ENCODE measurements at places on chromosomes 1 and 21.

GRCh38 chr1:29706936-29707335 lies 470.6 kb downstream of the PTPRU start:
- peak; percentile 28 for DNase-seq

GRCh38 chr21:31136891-31137290 lies 98.6 kb upstream of the KRTAP19-8 start:
- DNase-seq: peak; percentile 65

GRCh38 chr21:37348664-37349063 lies 17.9 kb upstream of the DYRK1A start:
- peak; percentile 36 for DNase-seq

DNA sequence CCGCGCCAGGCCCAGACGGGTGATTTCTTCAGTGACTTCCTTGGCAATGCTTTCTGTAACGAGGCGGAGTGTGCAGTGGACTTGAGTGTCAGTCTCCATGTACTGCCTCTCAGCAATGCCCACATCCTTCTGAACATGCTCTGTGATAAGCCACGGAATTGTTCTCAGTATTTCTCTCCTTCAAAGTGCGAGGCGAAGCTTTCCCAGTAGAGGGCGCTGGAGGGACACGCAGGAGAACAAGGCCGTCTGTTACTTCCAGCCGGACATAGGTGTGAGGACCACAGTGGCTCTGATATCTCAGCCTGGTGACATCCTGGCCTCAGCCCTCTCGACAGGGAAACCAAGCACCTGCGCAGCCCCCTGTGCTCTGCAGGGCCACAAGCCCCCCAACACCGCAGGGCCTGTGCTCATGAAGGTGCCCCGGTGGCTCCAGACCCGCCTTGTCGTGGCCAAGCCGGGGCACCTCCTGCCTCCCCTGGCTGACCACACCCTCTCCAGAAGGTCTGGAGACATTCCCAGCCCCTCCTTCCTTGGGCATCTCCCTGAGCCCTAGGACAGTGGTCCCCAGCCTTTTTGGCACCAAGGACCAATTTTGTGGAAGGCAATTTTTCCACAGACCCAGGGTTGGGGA lies 46.1 kb upstream of the BACE2 start:
- peak; percentile 46 for DNase-seq

- no peak for DNase-seq
Observed at GRCh38 chr1:20663365-20663764, 2.2 kb upstream of the DDOST start.

DNA sequence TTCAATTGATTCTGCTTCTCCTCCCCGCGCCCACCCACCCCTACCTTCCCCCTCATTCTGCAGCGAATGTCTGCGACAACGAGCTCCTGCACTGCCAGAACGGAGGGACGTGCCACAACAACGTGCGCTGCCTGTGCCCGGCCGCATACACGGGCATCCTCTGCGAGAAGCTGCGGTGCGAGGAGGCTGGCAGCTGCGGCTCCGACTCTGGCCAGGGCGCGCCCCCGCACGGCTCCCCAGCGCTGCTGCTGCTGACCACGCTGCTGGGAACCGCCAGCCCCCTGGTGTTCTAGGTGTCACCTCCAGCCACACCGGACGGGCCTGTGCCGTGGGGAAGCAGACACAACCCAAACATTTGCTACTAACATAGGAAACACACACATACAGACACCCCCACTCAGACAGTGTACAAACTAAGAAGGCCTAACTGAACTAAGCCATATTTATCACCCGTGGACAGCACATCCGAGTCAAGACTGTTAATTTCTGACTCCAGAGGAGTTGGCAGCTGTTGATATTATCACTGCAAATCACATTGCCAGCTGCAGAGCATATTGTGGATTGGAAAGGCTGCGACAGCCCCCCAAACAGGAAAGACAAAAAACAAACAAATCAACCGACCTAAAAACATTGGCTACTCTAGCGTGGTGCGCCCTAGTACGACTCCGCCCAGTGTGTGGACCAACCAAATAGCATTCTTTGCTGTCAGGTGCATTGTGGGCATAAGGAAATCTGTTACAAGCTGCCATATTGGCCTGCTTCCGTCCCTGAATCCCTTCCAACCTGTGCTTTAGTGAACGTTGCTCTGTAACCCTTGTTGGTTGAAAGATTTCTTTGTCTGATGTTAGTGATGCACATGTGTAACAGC lies 339.9 kb downstream of the NTNG1 start:
- peak; percentile 21 for DNase-seq

- DNase-seq: no peak
Observed at GRCh38 chr1:53128401-53128800, 14.0 kb downstream of the SLC1A7 start.

DNA sequence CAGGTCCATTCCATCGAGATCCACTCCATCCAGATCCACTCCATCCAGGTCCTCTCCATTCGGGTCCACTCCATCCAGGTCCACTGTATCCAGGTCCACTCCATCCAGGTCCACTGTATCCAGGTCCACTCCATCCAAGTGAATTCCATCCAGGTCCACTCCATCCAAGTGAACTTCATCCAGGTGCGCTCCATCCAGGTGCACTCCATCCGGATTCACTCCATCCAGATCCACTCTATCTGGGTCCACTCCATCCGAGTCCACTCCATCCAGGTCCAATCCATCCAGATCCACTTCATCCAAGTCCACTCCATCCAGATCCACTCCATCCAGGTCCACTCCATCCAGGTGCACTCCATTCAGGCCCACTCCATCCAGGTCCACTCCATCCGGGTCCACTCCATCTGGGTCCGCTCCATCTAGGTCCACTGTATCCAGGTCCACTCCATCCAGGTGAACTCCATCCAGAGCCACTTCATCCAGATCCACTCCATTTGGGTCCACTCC lies 157.4 kb downstream of the HUNK start:
- DNase-seq: no peak

DNA sequence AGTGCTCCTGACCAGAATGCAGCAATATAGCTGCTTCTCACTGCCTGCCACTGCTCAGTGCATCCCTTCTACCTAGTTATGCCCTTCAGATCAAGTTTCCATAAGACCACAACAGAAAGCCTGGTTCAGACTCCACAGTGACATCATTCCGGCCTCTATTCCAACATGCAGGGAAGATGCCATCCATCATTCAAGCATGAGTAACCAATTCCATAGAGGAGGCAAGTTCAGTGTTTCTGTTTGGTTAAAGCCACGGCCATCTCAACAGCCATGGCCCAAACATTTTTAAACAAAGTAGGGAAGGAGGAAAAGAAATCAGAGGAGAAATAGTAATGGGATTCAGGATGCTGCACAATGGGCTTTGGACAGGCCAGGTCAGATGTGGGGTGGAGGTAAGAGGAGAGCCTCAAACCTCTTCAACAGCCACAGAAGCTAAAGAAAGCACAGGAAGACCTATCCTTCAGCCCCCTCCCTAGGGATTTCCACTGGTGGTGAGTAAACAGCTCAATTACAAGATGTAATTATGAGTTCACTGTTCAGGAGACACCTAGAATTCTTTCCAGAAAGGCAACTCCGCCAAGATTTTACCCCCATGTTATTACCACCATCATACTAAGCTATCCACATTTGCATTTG lies 484.9 kb downstream of the SETD4 start:
- no peak for DNase-seq

DNA sequence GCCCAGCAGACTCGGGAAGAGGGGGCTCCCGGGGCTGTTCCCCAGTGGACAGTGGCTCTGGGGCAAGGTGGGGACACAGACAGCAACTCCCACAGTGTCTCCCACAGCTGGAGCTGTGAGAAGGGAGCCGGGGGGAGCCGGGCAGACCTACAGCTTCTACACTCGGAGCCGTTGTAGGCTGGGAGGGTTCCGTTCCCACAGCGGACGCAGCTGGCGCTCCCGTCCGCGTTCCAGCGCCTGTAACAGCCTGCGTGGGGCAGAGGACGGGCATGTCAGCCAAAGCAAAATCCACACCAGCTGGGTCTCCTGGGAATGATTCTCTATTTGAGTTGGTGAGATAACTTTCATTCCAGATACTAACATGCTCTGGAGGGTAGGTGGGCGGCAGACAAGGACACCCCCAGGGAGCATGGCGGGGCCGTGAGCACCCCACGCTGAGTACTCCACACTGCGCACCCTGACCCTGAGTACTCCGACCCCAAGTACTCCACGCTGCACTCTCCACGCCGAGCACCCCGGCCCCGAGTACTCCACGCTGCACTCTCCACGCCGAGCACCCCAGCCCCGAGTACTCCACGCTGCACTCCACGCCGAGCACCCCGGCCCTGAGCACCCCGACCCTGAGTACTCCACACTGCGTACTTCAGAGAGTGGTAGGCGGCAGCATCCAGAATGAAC lies 13.4 kb upstream of the RNF223 start:
- no peak for DNase-seq

DNA sequence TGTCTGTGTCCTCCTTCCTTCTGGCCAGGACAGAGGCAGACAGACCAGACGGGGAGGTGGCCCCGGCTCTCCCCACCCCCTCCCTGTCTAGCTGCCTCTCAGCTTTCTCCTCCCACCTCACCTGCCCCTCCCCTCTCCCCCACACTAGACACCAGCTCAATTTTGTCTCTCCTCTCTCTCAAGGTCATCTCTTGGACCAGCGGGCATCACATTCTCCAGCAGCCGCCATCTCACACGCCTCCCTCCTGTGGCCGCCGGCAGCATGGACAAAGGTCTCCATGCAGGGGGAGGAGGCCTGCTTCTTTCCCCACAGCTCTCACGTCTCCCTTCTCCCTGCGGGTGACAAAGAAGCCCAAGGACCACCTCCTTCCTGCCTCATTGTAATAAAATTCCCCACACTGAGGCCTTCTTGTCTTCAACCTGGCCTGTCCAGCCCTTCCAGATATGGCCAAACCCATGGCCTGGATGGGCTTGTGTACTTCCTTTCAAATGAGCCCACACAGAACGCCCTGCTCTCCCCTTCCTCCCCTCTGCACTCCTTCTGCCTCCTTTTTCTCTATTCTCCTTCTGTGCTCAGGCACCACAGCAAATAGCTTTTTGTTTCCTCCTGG lies 14.6 kb downstream of the OPTC start:
- no peak for DNase-seq

DNA sequence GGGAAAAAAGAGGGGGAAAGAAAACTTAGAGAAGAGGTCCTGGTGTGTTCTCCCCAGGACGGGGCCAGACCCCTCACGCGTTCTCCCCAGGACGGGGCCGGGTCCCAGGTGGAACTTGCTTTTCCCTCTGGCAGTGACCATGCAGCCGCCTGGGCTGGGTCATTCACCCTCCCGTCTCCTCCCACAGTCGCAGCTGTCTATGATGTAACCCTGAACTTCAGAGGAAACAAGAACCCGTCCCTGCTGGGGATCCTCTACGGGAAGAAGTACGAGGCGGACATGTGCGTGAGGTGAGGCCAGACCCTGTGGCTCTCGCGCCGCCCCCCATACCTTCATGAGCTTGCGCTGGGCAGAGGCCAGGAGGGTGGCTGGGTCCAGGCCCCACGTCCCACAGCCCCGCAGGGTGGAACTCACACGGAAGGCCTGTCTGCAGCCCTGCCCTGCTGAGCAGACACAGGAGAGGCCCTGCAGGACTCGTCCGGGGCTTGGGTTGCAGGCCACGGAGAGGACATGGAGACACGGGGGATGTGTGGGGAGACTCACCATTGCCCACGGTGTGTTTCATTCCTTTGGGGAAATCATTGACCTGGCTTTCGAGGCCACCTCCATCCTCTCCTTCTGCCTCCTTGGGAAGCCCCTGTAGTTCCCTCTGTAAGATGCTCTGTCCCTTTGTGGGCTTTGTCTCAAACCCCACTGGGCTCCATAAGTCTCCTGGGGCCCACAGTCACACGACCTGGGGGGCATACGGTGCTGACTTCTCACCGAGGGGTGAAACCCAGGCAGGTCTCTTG lies 40.7 kb upstream of the TRAPPC10 start:
- DNase-seq: no peak

DNA sequence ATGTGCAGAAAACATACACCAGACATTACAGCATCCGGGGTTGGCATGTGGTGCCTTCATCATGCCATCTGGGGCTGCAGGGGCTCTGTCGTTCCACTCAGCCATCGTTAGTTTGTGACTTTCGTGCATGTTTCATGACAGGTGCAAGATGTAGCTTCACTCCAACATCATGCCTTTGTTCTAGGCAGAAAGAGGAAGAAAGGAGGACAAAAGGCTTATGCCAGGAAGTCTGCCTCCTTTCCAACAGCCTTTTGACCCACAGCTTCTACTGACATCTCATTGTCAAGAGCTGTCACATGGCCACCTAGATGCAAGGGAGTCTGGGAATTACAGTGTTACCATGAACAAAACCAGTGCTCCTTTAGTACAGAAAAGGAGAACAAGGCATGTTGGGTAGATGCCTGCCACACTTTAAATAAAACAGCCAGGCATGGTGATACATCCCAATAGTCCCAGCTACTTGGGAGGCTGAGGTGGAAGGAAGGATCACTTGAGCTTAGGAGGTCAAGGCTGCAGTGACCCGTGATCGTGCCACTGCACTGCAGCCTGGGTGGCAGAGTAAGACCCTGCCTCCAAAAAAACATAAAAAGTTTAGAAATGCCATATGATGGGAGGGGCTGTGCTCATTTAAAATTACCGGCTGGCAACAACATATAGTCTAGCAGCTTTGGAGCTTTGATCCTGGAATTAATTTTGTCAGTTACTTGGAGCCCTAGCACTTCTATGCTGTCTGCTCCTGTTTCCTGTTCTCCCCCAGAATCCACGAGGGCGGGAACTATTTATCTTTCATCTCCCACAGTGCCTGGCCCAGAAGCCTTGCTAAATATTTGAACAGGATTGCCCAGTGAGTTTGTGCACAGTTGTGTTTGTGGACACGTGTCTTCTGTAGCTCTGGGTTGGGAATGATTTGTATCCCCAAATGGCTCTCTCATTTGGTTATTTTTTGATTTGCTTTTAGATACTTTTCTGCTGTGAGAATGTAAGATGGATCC lies 7.4 kb downstream of the DOP1B start:
- DNase-seq: no peak

- DNase-seq: no peak
Observed at GRCh38 chr1:227756172-227756959, 21.1 kb downstream of the SNAP47 start.

DNA sequence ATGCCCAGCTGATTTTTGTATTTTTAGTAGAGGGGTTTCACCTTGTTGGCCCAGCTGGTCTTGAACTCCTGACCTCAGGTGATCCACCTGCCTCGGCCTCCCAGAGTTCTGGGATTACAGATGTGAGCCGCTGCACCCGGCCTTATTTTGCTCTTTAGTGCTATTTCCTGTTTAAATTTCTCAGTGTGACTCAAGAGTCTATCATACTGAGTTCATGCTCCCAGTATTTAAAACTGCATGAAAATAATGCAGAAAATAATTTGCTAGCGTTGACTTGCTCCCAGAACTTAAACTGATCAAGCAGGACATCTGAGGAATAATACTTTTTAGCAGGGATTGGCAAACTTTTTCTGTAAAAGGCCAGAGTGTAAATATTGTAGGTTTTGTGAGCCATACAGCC lies 86.4 kb upstream of the C1orf21 start:
- DNase-seq: no peak

- no peak for DNase-seq
Observed at GRCh38 chr1:237975903-237976302, 85.2 kb upstream of the ZP4 start.

- DNase-seq: no peak
Observed at GRCh38 chr1:191096405-191096804, 618.7 kb upstream of the BRINP3 start.

GRCh38 chr1:58989845-58990244 lies 206.0 kb upstream of the JUN start:
- no peak for DNase-seq

All from NCI-H1105 treated with DMSO at 0.1 percent for 48 hours (cell line).